ENCODE measurements at places on chromosomes 1 and 21. TPM values are rescaled to one million over a fixed set of nuclear protein-coding genes. Genes with fewer than 3 reads are reported as not detected.

The CNR2 gene
- total RNA-seq: not detected

- no peak for DNase-seq
These were observed 1.2 kb upstream of the ADORA1 start for GRCh38 chr1:203126151-203126865.

DNA sequence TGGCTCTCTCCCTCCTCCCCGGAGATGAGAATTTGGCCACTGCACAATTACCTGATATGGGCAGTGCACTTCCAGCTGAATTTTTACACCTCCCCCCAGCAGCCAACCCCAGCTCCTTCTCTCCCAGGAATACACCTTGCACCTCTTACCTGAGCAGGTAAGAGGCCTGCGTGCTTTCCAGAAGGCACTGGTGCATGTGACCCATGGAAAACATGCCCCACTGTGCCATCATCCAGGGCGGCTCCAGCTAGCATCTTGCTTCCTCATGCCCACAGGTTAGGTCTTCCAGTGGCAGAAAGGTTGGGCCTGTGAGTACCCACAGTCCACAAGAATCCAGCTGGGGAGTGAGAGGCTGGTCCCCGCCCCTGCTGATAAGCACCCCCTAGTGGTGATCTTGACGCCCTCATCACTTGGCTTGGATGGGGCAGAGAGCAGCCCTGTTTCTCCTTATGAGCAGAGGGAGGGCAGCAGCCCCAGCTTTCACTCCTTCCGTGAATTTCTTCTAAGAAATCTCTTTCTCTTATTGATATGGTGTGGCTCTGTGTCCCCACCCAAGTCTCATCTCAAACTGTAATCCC lies 57.8 kb downstream of the EDARADD start:
- DNase-seq: no peak

DNA sequence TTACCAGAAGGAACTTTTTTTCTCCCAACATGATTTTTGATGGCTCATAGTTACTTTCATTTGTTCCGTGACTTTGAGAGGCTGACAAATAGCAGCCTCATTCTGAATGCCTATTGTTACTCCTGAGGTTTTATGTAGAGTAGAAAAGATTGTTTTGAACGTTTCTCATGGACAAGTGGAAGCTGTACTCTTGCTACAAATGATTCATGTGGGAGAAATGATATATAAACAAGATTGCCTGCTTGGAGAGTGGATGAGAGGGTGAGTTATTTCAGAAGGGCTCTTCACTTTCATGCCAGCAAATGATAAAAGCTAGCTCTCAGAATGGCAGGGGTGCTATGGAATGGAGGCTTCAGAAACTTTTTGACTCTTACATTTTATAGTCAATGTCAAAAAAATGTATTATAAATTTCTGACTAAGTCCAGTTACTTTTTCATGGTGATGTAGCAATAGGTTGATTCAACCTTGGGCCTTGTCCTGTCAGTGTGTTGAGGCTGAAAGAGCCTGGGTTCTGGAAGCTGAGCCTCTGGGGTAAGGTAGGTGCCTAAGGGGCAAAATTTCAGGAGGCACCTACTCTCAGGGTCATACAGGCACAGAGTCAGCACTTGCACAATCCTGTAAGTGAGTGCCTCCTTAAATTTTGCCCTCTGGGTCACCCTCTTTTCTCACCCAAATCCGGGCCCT lies 19.4 kb downstream of the JUN start:
- DNase-seq: no peak

- DNase-seq: no peak
These were observed 55.9 kb downstream of the ZBTB18 start for GRCh38 chr1:244106837-244107493.

GRCh38 chr1:185421485-185422107 lies 104.6 kb upstream of the IVNS1ABP start:
- DNase-seq: no peak

DNA sequence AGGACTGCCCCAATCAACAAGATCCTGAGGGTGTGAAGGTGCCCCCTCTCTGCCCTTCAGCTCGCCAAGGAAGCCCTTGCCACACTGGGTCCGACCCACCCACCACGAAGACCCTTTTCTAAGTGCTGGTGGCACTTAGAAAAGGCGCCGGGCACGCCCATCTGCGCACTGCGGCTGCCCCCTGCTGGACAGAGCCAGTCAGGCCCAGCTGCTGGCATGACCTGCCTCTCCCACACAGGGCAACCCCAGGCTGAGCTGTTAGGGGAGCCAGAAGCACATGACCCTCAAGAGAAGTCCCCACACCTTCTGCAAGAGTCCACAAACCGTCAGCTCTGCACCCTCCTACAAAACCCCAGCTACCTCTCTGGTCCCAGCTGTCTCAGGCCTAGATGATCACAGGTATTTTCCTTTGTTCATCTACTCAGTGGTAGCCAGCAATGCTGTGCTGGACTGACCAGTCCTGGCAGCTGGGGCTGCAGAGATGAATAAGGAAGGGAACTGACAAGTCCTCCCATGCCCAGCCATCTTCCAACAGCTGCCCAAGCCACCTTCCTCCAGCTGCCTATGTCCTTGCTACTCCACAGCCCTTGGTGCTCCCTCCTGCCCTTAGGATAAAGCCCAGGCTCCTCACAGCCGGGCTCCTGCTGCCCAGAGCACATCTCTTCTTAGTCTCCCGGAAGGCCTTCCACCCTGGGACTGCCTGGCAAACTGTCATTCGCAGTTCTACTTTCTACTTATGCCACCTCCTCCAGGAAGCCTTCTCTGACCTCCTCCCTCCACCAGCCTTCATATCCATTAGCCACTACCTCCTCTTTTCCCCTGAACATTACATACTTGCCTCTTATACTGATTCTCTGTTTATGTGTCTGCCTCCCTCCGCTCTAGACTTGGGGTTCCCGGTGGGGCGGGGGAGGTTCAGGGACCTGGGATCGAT lies 39.8 kb upstream of the ZC3H12A start:
- peak; percentile 65 for DNase-seq

DNA sequence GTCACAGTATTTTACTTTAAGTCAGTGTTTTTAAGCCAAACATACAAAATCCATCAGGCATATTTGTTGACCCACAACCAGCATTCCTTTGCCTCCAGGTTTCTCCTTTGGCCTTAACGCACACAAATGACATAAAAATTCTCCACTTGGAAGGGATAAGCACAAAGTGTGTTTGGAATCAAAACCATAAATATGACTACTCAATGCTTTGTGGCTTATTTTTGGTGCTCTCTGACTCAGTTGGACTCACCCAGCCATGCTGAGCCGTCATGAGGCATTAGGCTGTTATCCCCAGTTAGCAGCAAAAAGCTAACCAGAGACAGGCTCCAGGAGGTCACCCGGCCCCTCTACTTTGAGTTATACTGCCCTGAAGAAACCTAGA lies 948 bp downstream of the PRUNE1 start:
- no peak for DNase-seq

DNA sequence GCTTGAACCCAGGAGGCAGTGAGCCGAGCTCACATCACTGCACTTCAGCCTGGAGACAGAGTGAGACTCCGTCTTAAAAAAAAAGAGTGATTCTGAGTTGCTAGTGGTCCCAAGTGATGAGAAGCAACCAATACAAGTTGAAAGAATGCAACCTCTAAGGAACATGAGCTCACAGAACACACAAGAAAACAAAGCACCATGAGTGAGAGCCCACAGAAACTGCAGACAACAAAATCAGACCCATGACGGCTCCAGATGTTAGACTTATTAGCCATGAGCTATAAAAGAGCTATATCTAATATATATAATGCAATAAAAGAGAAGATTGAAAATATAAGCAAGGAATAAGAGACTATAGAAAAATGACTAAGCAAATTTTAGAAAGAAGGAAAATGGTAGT lies 50.0 kb downstream of the MATN1 start:
- DNase-seq: no peak

- no peak for DNase-seq
These were observed 1255.6 kb downstream of the NCAM2 start for GRCh38 chr21:22253761-22254160.

Data from dorsolateral prefrontal cortex (tissue), 122 donors.